ENCODE measurements at places on chromosomes 7 and 10. TPM values are rescaled to one million over a fixed set of nuclear protein-coding genes. Genes with fewer than 3 reads are reported as not detected.

IKZF1 gene
- total RNA-seq: not detected

SPDYE11 gene
- total RNA-seq: not detected

FFAR4 gene
- not detected for total RNA-seq

MCM10 gene
- 12.2 TPM for total RNA-seq

MGMT gene
- 20.4 TPM for total RNA-seq
